DMS53 (cell line): ENCODE measurements at places on chromosomes 5 and 9.

- DNase-seq = no peak
Measured at GRCh38 chr9:77783518-77783917, 135.4 kb upstream of the GNA14 start.

- DNase-seq = no peak
Measured at GRCh38 chr5:77232574-77233358, 22.3 kb downstream of the PDE8B start.

- no peak for DNase-seq
Measured at GRCh38 chr5:32096891-32097595, 77.1 kb downstream of the GOLPH3 start.

- no peak for DNase-seq
Measured at GRCh38 chr5:96260009-96260408, 173.0 kb downstream of the PCSK1 start.

DNA sequence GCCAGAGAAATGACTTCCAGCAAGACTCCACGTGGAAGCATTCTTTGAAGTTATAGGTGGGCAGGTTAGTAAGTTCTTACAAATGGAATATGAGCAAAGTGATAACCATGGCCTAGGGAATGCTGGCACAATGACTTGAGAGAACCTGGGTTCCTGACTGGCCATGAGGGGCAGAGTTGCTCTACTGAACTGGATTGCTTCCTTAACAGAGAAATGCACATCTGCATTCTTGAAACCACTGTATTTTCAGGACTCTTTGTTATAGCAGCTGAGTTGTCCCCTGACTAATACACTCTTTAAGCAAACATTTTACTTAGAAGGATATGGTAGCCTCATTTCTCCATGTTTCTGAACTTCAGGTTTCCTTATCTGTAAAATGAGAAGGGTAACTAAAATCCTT lies 108.3 kb upstream of the GNA14 start:
- peak; percentile 41 for DNase-seq

DNA sequence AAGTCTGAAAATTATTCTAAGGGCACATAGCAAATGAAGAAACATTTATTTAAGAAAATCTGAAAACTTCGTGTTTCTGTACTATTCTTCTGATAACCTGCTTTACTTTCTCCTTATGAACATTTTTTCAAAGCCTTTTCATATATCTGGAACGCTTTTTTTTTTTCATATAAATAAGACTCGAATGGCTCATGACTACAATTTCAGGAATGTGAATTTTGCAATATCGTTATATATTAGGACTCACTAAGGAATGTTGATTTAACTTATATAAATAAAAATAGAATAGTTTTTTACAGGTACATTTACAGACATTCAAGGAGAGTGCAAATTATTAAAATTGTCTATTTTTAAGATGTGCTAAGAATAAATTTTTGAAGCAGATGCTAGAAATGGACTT lies 42.9 kb downstream of the GPBP1 start:
- no peak for DNase-seq

DNA sequence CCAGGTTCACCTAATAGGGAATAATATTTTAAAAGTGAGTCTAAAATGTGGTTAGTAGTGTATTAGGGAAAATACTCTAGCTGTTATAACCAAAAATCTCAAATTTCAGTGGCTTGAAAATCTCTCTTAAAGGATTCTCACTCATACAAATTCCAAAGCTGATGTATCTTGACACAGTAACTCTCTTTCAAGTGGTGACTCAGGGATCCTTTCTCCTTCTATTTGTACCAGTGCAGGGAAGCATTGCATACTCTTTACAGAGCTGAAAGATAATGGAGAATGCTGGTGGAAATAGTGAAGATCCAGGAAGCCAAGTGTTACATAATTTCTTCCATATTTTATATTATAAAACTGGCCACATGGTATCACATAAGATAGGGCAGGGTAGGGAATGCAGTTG lies 560.2 kb upstream of the CDH9 start:
- DNase-seq = peak; percentile 50

DNA sequence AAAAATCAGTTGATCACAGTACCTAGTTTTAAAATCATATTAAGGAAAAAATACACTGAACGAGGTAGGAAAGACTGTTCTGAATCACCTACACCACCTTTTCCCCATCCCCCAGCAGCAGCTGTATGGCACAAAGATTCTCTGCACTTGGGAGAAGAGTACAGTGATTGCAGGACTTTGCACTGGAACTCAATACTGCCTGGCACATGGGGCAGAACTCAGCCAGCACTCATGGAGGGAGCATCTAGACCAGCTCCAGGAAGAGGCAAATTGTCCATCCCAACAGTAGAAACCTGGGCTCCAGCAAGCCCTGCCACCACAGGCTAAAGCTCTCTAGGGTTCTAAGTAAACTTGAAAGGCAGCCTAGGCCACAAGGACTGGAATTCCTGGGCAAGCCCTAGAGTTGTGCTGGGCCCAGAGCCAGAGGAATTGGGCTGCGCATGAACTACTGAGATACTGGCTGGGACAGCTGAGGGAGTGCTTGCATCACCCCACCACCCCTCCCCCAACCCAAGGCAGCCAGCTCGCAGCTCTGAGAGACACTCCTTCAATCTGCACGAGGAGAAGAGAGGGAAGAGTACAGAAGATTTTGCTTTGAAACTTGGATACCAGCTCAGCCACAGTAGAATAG lies 654.4 kb upstream of the CDH6 start:
- peak; percentile 22 for DNase-seq

DNA sequence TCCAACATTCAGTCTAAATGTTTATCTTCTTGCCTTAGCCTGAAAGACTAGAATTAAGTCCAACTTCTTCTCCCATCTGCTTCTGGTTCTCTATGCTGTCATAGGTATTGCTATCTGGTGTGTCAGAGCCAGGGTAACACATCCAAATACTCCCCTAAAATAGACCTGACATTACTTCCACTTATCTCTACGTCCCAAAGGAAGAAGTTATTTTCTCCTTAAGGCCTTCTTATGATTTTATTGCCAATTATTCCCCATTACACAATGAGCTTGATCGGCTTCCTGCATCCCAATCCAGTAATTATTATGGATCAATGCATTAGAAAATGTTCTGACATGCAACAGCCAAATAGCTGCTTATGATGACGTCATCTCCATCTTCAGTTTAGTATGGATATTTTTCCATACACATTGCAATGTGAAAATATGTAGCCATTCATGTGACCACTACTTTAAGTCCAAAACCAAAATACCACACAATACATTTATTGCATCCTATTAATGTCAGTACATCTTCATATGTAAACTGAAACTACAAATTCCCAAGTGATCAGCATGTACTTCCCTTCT lies 555.5 kb downstream of the MAT2B start:
- DNase-seq = no peak

DNA sequence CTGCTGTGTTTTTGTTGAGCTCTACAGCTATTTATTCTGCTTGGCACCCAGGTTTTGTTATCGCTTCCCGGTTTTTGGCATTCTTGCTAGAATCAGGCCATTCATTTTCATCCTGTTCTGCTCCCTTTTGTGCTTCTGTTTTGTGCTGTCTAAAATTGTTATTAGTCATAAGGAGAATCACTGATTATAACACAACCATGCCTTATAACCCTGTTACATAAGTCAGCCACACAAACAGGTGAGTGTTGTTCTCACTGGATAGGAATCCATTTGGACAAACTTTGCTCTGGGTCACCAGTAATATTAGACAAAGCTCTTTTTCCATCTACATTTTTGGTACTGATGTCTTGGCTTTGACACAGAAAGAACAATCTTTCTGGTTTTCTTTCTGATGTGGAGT lies 622.8 kb downstream of the PSAT1 start:
- no peak for DNase-seq

- peak; percentile 35 for DNase-seq
Measured at GRCh38 chr9:119370816-119371215, 1.6 kb upstream of the BRINP1 start.

GRCh38 chr5:72608297-72608696 lies 101.1 kb upstream of the ZNF366 start:
- no peak for DNase-seq

DNA sequence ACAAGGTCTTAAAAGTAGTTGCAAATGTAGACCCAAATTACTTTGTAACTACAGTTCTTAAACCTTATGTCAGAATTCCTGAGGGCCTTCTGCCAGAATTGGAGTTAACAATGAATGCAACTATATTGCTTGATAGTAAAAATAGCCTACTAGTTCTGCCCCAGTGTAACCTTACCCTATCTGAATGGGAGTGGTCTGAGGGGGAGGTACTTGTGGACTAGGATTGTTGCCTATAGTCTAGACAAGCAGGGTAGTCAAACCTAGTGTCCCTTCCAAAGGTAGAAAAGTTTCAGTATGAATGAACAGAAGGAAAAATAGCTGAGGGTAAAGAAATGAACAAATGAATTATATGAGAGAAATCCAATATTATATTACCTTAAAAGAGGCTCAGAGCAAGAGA lies 242.2 kb downstream of the PJA2 start:
- no peak for DNase-seq

GRCh38 chr9:134706522-134706921 lies 64.9 kb downstream of the COL5A1 start:
- no peak for DNase-seq

DNA sequence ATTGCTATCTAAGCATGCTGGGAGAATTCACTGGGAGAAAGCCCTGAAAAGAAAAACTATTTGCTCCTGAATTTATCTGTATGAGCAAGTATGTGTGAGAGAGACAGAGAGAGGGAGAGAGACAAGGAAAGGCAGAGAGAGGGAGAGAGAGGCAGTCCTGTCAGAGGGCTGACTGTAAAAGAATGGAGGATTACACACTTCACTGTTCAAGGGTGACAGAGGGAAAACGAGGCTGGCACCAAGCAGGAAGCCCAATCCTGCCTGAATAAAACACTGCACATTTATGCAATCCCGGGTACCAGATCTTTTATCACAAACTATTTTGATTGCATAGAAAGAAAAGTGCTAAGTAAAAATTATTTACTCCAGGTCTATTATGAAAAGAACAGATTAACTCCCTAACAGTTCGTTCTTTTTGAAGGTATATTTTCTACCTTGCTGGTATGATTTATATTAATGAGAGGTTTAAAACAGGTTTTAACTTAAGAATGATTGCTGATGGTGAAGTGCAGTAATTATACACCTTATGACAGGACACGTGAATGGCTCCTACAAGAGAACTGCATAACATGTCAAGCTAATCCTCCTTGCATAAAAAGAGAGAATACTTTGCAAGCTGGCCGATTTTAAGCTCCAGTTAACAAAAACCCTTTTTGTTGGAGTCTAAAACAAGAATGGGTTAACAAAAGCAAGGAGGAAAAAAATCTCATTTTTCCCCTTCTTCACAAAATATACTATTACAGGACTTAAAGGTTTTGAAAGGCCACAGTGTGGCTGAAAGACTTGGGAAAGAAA lies 82.5 kb downstream of the NFIB start:
- DNase-seq = no peak

DNA sequence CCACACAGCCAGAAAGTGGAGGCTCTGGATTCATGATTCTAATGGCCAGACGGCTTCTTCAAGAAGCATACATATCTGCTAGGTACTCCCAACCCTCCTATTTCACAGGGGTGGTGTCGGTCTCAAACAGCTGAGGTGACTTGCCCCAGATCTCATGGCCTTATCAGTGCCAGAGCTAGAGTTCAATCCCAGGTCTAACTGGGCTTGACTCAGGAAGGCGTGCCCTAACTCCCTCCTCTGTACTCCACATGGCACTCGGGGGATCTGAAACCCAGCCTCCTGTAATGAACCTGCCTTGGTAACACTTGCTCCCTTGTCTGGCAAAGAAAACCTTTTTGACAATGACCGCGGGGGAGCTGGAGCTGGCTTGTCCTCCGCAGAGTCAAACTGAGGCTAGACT lies 2.1 kb downstream of the QRFP start:
- DNase-seq = no peak

- no peak for DNase-seq
Measured at GRCh38 chr9:85871008-85871407, 69.9 kb upstream of the NAA35 start.

DNA sequence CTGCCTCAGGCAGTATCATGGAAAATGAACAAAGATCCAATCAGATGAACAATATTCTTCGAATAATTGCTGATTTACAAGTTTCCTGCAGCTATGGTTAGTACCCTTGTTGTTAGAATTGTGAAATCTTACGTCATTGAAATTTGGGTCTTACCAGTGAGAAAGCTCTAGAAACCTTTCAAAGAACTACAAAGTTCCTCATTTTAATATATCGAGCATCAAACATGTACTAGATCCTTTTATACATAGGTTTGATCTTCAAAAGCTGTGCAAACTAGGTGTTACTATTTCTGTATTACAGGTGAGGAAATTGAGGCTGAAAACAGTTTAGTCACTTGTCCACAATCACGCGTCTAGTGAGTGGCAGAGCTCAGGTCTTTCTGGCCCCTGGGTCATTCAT lies 43.7 kb upstream of the ANGPTL2 start:
- no peak for DNase-seq

- no peak for DNase-seq
Measured at GRCh38 chr9:113888976-113889375, 12.9 kb downstream of the ZNF618 start.

DNA sequence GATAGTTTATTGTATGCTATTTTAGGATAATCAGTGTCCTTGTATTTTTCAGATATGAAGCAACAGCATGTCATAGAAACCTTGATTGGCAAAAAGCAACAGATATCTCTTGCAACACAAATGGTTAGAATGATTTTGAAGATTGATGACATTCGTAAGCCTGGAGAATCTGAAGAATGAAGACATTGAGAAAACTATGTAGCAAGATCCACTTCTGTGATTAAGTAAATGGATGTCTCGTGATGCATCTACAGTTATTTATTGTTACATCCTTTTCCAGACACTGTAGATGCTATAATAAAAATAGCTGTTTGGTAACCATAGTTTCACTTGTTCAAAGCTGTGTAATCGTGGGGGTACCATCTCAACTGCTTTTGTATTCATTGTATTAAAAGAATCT lies 14.5 kb downstream of the CCT5 start:
- no peak for DNase-seq

DNA sequence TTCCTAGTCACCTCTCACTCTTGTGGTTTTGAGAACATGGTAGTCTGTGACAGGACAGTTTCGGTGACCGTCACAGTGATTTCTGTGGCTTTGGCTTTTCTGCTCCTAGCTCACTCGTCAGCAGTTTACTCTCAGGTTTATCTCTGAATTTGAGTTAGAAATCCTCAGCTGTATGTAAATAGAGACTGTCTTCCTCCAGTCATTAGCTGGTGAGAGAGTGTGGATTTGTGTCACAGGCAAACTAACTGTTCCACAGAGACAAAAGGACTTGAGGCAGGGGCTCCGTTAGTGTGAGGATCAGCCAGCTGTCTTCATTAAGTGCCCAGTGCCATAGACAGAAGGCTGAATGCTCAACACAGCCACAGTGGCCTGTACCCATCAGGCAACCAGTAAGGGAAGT lies 131.4 kb downstream of the CD180 start:
- DNase-seq = peak; percentile 78
